ENCODE measurements at places on chromosomes 13 and 19.
A peak's percentile ranks its signal among the peaks of the same experiment; 100 is the strongest.

DNA sequence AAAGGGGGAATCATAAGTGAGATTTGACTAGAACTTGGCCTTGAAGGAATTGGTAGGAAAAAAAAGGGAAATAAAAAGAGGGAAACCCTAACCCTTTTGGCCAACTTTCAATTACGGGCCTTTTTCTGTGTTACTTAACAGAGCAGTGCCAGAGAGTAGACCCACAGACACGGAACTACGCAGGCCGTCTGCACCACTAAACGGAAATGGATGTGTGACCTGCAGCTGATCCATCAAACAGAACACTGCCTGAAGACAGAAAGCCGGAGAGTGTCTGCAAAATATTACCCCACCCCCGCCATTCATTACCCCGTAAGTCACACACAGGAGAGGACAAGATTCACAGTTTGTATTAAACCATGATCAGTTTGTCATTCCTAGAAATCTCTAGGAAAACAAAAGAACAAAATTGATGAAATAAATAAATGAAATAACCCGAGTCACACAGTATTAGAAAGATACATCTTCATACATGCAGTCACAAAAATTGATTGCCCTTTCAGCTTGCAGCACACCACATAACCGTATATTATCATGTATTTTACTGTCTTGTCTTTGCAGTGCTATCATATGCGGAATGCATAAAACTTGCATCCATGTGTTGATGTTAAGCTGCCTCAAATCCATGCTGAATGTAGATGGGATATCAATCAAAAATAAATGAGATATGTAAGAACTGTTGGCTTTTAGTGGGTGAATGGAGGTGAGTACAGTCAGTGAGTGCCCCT is 424.7 kb downstream of the IRS2 start:
- DNase-seq = peak; percentile 56

DNA sequence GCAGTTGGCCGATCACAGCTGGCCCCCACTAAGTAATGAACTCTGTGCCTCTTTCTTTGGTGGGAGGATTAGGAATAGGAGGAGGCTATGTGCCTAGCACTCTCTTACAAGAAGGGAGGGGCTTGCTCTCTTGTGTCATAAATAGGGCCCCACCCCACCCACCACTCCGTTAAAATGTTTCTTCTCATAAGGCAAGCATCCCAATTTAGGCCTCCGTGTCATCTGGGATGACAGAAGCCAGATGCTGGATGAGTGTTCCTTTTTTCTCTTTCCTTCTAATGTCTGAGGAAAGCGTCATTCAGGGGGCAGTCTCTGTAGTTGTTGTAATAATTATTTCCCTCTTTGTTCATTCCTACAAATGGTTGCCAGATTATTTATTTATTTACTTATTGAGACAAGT is at the start of gene LIPE:
Gene LIPE (minus strand): TSS at position 76 of the 400 bp plus-strand sequence. CDS start 239 bp downstream, outside the sequence.
- DNase-seq = no peak

GRCh38 chr13:79725841-79726240 is 244.9 kb downstream of the NDFIP2 start:
- no peak for DNase-seq

DNA sequence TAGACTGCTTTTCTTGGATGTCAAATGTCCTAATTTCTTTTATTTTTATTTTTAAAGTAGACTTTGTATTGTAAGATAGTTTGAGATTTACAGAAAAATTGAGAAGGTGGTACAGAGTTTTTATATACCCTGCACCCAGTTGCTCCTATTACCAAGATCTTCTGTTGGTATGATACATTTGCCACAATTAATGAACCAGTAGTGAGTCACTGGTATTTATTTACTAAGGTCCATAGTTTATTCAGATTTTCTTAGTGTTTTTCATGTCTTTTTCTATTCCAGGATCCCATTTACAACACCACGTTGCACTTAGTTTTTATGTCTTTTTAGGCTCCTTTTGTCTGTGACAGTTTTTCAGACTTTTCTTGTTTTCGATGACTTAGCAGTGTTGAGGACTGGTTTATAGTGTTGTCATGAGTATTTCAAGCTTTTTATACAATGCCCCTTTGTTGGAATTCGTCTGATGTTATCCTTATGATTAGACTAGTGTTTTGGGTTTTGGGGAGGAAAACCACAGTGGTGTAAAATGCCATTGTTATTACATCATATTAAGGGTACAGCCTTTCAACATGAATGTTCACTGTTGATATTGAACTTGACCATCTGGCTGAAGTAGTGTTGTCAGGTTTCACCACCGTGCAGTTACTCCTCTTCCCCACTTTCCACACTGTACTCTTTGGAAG is 35.9 kb downstream of the COG3 start:
- peak; percentile 44 for DNase-seq

GRCh38 chr13:33571618-33572017 is 246.3 kb upstream of the RFC3 start:
- no peak for DNase-seq

- no peak for DNase-seq
Measured at GRCh38 chr13:29954082-29955028, 103.9 kb upstream of the UBL3 start.

DNA sequence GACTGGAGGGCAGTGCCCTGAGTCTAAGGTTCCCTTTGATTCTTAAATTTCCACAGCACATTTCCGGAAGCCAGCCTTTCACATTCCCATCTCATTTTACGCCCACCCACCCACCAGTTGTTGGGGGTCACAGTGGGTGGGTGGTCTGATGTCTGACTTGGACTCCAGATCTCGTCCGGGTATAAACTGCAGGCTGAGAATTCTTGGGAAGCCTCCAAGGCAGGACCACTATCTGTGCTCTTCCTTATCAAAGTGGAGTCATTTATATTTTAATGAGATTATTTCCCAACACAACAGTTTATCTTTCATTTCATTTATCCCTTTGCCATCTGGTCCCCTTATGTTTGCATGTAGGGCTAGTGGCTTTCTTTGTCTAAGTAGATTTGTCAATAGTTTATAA is 3.6 kb upstream of the FAM124A start:
- DNase-seq = no peak

GRCh38 chr19:6241680-6242377 is 37.9 kb downstream of the MLLT1 start:
- DNase-seq = peak; percentile 97

GRCh38 chr19:2618611-2619010 is 83.9 kb downstream of the GNG7 start:
- DNase-seq = no peak

DNA sequence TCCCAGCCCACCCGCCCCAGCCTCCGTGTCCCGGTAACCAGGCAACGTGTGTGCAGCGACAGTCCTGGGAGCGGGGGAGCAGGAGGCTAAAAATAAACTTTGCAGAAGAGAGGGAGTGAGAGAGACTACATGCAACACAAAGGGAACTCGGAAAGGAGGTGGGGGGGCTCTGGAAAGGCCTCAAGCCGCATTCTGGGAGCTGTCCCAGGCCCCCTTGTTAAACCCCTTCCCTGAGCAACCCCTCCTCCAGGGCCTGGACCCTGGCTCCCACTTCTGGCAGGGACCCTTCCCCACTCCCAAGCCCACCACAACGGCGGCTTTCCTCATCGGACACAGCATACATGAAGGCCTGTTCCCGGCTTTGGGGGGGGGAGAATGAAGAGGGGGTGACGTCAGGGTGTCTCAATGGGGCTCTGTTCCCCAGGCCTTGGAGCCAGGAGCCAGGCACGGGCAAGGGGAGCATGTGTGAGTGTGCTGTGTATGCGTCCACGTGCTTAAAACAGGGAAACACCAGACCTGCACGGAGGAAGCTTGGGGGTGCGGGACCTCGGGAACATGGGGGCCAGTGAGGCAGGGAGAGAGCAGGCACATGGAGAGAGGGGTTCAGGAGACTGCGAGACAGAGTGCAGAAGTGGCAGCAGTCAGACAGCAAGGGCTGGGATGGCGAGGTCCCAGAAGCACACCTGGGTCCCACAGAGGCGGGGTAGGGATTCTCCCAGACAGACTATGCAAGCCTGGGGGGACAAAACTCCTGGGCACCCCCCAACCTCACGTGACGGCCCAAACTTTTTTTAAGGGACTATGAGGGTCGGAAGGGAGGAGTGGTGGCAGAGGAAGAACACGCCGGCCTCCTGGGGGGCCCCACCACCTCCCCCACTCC is 2.3 kb downstream of the ERF start:
- DNase-seq = peak; percentile 95

DNA sequence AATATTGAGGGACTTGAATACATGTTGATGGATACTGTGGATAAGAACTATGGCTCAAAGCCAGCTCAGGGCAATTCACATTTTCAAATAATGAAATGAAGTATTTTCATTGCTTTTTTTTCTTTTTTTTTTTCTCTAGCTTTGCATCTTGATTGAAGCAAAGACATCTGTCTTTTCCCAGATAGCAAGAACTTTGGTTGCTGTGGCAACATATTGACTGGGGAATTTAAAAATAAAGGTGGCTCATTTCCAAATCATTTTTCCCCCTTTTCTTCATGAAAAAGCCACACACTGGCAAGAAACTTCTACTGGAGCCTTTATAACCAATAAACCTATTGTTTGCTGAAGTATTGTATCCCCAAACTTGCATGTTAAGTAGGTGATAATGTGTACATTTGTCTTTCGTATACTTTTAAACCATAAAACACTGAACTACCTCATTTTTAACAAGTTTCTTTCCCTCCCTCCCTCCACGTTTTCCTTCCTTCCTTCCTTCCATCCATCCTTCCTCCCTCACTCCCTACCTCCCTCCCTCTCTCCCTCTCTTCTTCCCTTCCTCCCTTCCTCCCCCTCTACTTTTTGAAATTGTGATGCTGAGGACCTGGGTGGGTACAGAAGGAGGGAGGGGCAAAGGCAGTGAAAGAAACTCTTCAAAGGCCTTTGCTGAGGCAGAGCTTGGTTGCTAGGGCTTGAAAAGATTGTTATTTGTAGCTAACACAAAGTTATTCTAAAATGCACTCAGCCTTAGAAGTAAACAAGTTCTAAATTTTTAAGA is 343.5 kb upstream of the SPRY2 start:
- peak; percentile 7 for DNase-seq

DNA sequence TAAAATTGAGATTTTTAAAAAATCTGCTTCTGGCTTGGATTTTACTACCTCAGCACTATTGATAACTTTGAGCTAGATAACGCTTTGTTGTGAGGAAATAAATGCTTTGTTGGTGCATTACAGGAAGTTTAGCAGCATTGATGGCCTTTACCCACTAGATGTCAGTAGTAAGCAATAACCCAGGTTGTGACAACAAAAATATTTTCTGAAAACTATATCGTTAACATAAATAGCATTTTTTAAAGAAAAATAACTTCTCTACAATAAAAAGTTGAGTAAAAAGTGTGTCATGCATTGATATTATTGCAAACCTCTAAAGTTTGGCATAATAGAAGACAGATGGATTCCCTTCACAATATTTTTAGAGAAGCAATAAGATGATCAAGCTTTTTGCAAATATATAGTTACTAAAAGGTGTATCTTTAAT is 1246.5 kb downstream of the UQCRFS1 start:
- DNase-seq = no peak

GRCh38 chr13:75372923-75373841 is 108.8 kb downstream of the TBC1D4 start:
- DNase-seq = no peak

- DNase-seq = no peak
Measured at GRCh38 chr19:10104665-10105508, 1.3 kb upstream of the PPAN start.

GRCh38 chr13:91468301-91468700 is 69.9 kb downstream of the GPC5 start:
- DNase-seq = no peak

DNA sequence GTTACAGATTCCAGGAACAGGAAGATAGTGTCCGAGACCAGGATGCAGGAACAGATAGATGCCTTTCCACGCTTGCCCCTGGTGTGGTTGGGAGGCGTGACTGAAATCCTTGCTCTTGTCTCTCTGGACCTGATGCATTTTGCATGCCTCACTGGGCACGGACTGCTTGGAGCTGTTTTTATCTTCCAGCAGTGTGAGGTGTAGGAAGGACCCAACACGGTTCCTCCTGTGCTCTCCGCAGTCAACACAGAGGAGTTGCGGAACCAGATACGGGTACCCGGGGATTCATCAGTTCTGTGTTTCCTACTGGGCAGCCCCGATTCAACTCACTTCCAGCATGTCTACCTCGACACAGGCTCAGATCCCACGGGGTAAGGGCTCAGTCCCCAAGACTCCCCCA is 6.5 kb downstream of the DOT1L start:
- DNase-seq = no peak

- DNase-seq = no peak
Measured at GRCh38 chr19:13955662-13956364, 3.5 kb downstream of the DCAF15 start.

DNA sequence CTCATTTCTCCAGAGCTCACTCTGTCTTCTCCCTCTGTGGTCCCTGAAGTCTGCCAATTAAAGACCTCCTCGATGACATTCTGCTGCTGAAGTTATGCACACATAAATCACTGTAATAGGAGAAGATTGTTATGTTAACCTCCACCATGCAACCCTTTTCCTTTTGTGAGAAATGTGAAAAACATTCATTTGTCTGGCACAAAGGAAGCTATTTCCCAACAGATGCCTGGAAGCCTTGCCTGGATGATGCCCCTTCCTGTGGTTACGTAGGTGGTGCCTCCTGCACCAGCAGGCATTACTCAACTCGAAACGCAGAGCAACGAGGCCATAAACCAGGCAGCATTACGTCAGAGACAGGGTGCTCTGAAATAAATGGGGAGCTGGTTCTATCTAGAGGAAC is 327.4 kb upstream of the ZNF507 start:
- no peak for DNase-seq

DNA sequence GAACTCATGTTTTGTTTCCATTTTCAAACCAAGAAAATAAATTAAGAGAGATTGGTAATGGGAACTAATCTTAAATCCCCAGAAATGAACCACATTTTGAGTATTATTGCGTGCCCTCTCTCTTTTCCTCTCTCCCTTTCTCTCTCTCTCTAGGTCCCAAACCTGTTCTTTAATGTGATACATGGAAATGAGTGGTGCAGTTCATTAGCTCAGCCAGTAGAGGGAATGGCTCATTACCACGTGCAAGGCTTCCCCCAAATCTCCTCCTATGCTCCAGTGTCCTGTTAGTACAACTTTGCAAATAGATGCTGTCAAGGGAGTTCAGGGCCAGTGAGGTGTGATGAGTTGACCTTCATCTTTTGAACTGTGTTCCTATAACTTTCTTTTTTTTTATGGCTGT is 178.4 kb downstream of the FGF9 start:
- no peak for DNase-seq

DNA sequence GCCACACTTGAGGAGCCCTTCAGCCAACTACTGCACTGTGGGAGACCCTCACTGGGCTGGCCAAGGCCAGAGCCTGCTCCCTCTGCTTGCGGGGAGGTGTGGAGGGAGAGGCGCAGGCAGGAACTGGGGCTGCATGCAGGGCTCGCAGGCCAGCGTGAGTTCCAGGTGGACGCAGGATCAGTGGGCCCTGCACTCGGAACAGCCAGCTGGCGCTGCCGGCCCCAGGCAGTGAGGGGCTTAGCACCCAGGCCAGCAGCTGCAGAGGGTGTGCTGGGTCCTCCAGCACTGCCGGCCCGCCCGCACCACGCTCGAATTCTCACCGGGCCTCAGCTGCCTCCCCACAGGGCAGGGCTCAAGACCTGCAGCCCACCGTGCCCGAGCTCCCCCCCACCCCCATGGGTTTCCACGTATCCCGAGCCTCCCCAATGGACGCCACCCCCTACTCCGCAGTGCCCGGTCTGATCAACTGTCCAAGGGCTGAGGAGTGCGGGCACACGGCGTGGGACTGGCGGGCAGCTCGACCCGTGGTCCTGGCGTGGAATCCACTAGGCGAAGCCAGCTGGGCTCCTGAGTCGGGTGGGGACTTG is 1293.8 kb upstream of the PCDH9 start:
- DNase-seq = no peak
